ENCODE measurements at places on chromosomes 11 and 22.

GRCh38 chr11:121553806-121554205, 101.0 kb upstream of the SORL1-AS1 start:
- DNase-seq = no peak

GRCh38 chr11:133383689-133384088, 148.6 kb downstream of the OPCML start:
- no peak for DNase-seq

GRCh38 chr11:24155792-24156191, 341.1 kb upstream of the LUZP2 start:
- no peak for DNase-seq

DNA sequence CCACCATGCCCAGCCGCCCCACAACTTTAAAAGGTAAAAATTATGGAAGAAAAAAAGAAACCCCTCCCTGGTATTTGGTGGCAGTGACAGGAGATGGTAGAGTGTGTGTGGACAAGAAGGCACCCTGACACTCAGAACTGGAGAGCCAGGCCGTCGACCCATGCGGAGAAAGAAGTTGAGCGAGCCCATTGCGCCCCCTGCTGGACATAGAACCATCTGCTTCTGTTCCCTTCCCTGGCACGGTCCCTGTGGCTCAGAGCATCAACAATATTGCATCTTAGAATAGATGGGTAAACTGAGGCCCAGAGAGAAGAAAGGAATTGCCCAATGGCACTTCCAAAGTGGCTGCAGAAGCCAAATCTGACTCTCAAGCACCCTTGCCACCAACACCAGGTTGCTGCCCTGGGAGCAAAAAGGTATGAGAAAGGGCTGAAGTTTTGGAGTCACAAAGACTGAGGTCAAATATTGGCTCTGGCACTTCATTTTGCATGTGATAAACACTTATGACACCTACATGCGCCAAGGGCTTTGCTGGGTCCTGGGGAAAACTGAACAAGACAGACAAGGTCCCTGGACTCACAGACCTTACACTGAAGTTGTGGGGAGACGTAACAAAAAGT, 8.6 kb downstream of the MRPL11 start:
- peak; percentile 38 for DNase-seq

DNA sequence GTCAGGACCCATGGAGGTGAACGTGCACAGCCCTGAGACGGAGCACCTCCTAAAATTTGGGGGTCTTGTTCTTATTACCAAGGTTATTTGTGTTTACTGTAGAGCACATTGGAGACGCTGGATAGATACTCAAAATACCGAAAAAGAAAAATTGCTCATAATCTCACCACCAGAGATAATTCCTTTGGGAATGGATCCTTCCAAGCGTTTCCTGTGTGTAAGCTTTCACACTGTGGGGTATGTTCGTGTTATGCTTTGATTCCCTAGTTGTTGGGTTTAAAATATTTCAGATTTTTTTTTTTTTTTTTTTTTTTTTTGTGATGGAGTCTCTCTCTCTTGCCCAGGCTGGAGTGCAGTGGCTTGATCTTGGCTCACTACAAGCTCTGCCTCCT, 14.1 kb upstream of the MRGPRD start:
- DNase-seq = no peak

DNA sequence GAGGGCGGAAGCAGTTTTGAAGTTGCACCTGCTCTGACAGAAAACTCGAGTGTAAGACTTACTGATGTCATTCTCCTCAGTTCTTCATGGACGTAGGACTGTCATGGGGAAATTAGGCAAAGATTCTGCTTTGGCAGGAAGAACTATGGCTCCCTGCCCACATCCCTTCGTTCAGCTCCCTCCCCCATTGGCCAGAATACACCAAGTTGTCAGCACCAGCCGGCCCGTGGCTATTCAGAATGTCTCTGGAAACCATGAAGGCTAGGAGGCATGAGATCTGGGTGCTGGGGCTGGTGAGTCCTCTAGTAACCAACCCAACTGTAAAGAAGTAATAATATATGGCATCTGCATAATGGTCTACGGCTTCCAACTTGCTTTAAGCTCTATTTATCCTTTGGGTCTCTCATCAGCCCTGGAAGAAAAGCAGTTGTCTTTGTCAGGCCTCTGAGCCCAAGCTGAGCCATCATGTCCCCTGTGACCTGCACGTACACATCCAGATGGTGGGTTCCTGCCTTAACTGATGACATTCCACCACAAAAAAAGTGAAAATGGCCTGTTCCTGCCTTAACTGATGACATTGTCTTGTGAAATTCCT, 74.1 kb downstream of the PIWIL4 start:
- no peak for DNase-seq
